Fibroblast of skin of back (primary cell): ENCODE measurements at places on chromosomes 11 and 22.
A peak's percentile ranks its signal among the peaks of the same experiment; 100 is the strongest.

GRCh38 chr11:68377389-68377795, 65.0 kb downstream of the LRP5 start:
- DNase-seq, result no peak

GRCh38 chr11:65894034-65894591, 3.6 kb downstream of the CCDC85B start:
- no peak for DNase-seq

GRCh38 chr11:70032470-70032795, 45.7 kb upstream of the ANO1 start:
- DNase-seq, result no peak

DNA sequence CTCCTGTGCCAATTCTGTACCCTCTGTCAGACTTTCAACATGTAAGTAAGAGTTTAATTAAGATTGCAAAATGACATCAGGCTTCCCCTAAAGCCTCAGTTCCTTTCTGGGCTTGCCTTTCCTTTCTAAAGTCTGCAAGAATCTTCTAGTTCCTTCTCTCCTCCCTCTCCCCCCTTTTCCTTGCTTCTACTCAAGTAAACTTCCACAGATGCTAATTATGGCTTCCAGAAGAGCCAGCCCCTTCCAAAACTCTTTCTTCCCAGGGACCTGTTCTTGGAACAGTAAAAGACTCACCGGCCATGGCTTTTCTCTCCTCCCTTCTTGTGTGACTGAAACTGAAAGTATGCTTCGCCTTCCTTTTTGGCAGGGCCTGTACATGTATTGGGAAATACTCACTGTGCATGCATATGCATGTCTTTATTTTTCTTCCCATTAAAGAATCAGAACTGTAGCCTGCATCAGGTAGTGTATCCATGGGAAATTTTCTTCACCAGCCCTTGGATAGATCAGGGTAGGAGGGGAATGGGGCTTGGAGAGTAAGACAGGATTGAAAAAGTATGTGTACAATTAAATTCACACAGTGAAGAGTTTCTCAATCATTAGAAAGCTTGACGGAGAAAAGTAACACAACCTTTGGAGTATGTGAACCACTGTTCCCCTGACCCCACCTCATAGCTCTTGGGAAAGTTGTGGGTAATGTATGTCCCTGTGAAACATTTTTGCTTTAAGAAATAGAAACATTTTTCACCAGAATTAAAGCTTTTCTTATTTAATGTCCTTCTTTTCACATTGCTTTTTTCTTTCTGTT, at the start of gene CASP1:
TSS of gene CASP1 (minus strand) at position 332 of the 808 bp plus-strand sequence. CDS start at position 301, 31 bp downstream.
- DNase-seq, result peak; percentile 61

GRCh38 chr11:44542372-44542771, 23.1 kb upstream of the CD82 start:
- DNase-seq, result no peak

DNA sequence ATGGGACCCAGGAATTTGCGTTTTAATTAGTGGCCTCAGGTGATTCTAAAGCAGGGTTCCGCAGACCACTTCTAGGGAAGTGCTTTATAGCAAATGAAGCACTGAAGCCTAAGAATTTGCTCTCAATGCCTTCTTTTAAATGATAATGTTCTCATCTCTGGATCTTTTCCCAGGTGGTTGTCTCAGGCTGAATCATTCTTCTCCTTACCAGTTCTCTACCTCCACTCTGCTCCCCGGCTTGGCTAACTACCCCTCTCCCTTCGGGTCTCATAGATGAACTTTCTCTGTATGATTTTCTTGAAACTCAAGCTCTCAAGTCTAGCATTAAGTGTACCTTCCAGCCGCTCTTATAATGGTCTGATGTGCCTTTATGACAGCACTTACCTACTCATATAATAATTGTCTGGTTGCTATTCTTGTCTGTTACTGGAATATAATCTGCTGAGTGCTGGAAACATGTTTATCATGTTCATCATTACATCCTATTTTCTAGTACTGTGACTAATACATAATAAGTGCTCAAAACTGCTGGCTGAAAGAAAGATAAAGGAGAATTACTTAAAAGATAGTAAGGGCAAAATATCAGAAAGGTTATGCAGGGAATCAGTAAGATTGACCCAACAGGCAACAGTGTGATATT, 195.9 kb upstream of the SESN3 start:
- DNase-seq, result no peak

DNA sequence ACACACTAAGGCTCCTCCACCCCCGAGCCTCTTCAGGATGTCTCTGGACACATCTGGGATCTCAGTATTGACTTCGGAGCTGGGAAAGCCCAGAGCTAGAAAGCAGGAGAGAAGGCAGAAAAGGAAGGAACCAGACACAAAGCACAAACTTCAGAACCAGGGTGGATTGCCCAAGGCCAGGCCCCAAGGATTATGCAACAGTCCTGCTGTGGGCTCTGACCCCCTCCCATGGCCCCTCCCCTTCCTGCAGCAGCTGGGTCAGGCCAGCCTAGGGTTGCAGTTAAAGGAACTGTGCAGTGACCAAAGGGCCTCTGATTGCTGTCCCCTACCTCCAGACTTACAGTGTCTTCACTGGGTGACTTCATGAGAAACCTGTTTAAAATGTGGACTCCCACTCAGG, 5.3 kb downstream of the KCNE3 start:
- DNase-seq, result no peak

DNA sequence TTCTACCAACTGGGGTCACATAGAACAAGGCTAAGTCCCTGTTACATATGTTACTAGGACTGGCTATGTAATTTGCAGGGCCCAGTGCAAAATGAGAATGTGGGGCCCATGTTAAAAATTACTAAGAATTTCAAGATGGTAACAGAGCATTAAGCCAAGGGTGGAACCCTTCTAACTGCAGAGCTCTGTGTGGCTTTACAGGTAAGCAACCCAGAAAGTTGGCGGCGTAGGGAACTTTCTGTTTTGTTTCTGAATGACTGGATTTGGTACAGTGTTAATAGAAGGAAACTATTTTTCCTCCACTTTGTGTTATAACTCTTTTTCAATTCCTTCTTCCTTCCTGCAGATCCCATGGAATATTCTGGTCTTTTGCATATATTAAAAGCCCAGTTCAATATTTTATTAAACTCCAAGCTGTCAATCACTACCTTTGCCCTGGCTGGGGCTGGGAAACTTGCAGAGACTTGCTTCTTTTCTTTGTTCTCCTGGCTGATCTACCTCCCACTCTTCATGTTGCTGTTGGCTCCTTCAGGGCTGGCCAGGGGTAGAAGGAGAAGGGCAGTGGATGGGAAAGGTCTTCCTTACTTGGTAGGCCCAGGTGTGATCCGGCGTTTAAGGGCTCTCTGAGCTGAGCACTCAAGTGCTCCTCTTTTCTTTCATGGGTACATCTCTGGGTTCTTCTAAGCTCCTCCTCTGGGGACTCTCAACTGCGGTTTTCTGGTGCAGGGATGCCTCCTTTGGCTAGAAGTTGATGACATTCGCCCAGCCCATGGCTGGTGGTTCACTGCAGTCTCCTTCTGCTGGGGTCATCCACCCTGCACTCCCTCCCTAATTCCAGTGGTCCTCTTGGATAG, 67.7 kb downstream of the SNX19 start:
- no peak for DNase-seq

- DNase-seq, result no peak
These were observed 5.8 kb downstream of the FADS2 start for GRCh38 chr11:61833926-61834277.

DNA sequence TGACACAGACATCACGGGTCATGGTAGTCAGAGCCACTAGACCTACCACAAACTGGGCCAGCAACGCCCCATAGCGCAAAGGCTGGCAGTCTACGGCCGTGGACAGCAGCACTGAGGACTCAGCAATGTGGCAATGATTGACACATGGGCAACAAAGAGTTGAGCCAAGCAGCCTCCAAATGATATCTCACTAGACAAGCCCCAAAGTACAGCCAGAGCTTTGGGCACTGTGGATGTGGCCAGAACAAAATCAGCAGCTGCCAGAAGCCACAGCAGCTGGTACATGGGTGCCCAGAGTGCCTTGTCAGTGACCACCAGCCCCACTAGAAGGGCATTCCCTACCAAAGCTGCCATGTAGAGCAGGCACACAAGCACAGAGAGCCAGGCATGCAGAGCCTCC, 11.2 kb upstream of the UBQLNL start:
- no peak for DNase-seq

DNA sequence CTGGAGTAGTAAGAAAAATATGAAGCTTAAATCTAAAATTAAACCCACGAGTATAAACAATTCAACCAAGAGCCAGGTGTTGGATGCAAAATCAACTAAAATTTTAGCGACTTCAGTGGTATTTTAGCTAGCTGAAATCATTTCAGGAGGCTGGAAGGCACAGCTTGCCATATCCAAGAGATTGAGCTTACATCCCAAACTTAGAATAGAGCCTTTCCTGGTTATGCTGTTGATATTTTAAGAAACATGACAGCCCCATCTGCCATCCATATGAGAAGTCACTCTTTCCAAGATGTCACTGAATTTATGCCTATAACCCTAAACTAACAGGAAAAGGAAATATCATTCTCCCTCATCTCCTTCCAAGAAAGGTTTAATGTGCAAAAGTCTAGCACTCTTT, 334.0 kb downstream of the KCNA4 start:
- no peak for DNase-seq

- no peak for DNase-seq
These were observed 44.9 kb upstream of the DRD2 start for GRCh38 chr11:113519989-113520613.

DNA sequence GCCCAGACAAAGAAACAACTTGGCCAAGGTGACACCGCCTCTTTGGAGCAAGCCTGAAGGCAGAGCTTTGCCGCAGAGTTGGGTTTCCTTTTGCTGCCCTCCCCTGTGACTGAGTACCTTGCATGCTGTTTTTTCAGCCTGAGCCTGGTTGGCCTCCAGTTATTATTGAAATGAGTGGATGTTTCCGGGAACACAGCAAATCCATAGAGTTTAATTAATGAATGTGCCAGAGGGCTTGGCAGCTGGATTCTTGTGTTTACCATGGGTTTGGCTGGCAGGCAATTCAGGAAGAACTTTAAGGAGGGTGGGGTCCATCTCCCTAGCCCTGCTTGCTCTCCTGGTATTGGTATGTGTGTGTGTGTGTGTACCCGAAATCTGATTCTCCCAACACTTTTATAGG, 65.6 kb upstream of the CRYBB3 start:
- no peak for DNase-seq

DNA sequence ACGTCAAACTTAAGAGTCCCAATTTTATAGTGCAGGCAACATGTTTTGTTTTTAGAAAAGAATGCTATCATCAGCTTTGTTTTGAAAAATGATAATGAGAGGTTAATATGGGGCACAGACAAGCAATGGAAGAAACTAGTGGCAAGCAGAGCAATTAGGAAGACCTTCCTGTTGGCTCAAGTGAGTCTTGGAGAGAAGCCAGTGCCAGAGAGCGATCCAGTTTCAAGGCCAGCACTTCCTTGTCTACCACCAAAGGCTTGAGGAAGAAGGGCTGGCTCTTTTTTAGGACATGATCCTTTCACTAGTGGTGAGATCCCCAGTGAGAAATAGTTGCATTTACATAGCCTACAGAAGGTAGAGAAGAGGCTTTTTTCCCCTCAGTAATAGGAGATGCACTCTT, 1340.7 kb downstream of the LRRC4C start:
- no peak for DNase-seq

- DNase-seq, result no peak
These were observed 67.1 kb upstream of the GRAMD1B start for GRCh38 chr11:123362941-123363340.

DNA sequence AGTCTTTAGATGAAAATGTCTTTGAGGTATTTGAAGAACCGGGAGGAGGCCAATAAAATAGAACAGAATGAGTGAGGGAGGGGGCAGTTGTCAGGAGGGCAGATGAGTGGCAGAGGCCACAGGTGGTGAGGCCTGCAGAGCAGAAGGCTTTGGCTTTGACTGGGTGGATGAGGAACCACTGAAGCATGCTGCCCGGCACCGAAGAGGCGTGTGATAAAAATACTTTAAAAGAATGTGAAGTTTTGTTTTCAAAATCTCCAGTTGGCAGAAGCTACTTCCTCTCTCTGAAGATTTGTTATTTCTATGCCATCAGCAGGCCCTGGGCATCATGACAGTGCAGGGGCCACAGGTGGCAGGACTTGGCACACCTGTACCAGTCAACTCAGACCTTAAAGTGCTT, 6.3 kb downstream of the MS4A12 start:
- peak; percentile 1 for DNase-seq

DNA sequence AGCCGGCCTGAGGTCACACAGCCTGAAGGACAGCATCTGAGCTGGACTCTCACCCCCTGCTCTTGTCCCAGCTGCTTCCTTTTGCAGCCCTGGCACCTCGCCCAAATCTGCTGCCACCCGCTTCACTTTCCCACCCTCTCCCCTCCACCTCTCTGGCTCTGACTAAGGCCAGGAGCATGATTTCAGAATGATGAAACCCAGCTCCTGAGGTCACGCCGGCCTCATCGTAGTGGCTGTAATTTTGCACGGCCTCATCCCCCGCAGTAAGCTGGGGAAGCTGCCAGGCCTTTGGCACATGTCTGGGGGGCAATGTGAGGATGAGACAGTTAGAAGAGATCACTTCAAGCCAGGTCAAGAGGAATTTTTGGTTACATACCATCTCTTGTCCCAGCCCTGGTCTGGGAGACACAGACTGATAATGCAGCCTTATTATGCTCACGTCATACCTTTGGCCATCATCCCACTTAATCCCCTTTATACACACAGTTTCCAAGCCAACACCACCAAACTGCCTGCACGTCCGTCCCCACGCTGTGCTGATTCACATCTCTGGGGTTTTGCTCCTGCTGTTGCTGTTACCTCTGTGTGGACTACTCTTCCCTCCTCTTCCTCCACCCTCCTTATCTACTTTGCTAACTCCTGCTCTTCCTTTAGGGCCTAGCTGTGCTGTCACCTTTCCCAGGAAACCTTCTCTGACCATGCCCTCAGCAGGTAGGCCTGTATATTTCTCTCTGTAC, 58.1 kb downstream of the CHRDL2 start:
- peak; percentile 98 for DNase-seq

DNA sequence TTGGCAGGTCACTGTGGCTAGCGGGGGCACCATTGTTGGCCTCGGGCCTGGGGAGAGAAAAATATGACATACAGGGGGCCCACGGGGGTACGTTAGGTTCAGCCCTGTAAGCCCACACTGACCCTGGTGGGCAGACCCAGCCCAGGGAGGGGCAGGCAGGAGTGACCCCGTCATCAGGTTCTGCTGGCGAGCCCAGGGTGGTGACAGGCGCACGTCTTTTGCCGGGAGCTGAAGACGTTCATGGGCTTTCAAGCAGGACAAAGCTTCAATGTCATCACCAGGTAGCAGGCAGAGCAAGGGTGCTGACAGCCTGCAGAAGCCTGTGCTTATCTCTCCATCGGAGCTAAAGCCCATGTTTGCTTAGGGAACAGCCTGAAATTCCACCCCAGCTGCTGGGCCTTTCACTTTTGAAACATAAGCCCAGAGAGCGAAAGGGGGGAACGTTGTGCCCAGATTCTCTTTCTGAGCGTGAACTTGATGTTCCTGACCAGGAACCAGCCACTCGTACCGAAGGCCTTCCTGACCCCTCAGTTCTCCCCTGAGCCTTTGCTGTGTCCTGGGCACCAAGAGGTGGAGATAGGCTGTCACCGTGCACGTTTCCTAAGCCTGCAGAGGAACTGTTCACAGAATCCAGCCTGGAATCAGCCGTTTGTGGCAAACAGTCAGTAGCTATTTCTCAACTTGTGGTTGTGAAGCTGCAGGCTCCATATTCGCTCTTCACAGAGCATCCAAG, 74.0 kb upstream of the ATXN10 start:
- DNase-seq, result no peak
